ENCODE measurements at places on chromosomes 3 and 15. TPM values are rescaled to one million over a fixed set of nuclear protein-coding genes. Genes with fewer than 3 reads are reported as not detected.

- DNase-seq, result no peak
These were observed 13.2 kb upstream of the TRANK1 start for GRCh38 chr3:36957862-36958686.

- DNase-seq, result no peak
These were observed 66.8 kb upstream of the XXYLT1 start for GRCh38 chr3:195337747-195338146.

- no peak for DNase-seq
These were observed 2.6 kb downstream of the ISLR2 start for GRCh38 chr15:74132681-74133651.

ILDR1 gene
- 1.9 TPM for polyA plus RNA-seq

PIERCE2 gene
- 2.6 TPM for polyA plus RNA-seq
